Ureter (tissue), 1 donor: ENCODE measurements at places on chromosomes 2 and 18. TPM values are rescaled to one million over a fixed set of nuclear protein-coding genes. Genes with fewer than 3 reads are reported as not detected.

TET3 gene
- 28.7 TPM for total RNA-seq

FRZB gene
- 11.8 TPM for total RNA-seq

METTL8 gene
- 41.5 TPM for total RNA-seq

GKN1 gene
- not detected for total RNA-seq

AFF3 gene
- 25.6 TPM for total RNA-seq

MTCL1 gene
- total RNA-seq: 150 TPM

LMAN2L gene
- total RNA-seq: 19.1 TPM

UBR3 gene
- 67.9 TPM for total RNA-seq

KYNU gene
- total RNA-seq: 18.7 TPM

SKOR2 gene
- total RNA-seq: not detected

MGAT5 gene
- 56.3 TPM for total RNA-seq

SPDYA gene
- 2.5 TPM for total RNA-seq

UGT1A3 gene
- 20.8 TPM for total RNA-seq
